ENCODE measurements at places on chromosomes 3 and 15.
A peak's percentile ranks its signal among the peaks of the same experiment; 100 is the strongest.

DNA sequence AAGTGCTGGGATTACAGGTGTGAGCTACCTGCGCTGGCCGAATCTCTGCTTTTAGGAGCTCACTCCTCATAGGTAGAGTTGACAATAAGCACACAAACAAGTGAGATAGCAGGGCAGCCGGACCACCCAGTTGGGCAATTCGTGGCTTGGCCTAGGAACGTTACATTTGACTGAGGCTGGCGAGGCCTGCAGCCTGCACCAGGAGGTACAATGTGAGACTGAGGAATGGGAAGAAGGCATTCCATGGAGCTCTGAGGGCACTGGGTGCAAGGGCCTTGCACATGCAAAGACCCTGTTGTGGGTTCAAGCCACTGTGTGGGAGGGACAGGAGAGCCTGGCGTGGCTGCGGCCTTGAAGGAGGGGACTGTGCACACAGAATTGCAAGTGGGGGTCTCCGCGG is 152.5 kb downstream of the LRRK1 start:
- DNase-seq: no peak

DNA sequence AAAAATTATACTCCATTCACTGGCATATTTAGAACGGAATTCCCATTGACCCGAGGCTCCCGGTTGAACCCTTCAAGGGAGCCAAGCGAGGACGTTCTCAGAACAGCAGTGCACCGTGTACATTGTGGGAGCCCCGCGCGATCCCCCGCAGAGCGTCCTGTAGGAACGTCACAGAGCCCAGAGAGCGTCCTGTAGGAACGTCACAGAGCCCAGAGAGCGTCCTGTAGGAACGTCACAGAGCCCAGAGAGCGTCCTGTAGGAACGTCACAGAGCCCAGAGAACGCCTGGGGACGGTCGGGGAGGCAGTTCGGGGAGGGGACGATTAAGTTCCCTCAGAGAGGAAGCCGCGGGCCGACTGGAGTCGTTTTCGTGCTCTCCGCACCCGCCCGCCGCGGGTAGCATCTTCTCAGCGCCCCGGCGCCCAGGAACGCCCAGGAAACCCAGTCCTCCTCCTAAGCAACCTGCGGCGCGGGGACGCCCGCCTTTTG is 506 bp upstream of the ATP1B3 start:
- DNase-seq: no peak

DNA sequence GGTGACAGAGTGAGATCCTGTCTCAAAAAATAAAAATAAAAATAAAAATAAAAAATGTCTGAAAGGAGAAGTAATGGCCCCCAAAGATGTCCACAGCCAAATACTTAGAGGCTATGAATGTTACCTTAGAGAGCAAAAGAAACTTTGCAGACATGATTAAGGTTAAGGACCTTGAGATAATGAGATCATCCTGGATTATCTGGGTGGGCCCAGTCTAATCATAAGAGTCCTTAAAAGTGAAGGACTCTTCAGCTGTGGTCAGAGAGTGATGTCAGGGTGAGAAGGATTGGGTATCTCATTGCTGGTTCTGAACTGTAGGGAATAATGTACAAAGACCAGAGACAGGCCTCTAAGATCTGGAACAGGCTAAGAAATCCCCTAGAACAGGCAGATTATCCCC is 84.9 kb upstream of the POU1F1 start:
- DNase-seq: no peak

GRCh38 chr3:123292321-123293310 is 90.9 kb downstream of the SEC22A start:
- DNase-seq: no peak

DNA sequence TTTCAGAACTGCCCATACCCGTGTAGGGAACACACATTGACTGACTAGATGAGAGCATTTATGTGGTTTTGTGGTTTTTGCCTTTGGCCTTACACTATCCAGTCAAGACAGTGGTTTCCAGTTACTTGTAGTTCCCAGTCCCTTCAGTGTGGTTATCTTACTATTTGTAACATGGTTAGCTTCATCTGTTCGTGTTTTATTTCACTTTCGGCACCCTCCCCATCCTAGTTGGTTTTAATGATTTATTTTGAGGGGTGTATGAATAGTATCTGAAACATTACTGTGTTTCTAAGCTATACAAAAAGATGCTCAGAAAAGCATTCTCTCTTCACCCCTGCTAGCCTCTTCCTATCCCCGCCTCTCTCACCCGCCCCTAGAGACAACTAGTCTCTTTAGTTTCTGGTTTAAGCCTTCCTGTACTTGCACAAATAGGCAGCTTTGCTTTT is 14.1 kb downstream of the LYSMD4 start:
- peak; percentile 81 for DNase-seq

GRCh38 chr15:101138913-101139880 is 112.7 kb downstream of the CHSY1 start:
- DNase-seq: peak; percentile 52

GRCh38 chr3:99543796-99544195 is 94.6 kb upstream of the COL8A1 start:
- DNase-seq: no peak

DNA sequence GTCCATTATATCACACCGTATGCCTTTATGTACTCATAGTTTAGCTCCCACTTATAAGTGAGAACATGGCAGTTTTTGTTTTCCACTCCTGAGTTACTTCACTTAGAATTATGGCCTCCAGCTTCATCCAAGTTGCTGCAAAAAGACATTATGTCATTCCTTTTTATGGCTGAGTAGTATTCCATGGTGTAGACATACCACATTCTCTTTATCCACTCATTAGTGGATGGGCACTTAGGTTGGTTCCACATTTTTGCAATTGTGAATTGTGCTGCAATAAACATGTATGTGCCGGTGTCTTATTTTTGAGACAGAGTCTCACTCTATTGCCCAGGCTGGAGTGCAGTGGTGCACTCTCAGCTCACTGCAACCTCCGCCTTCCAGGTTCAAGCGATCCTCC is 74.1 kb upstream of the IQSEC1 start:
- DNase-seq: no peak

GRCh38 chr3:38548154-38548931 is 52.2 kb downstream of the EXOG start:
- DNase-seq: no peak

All from GM12864 (cell line).